ENCODE measurements at places on chromosomes 6 and 20.
A peak's percentile ranks its signal among the peaks of the same experiment; 100 is the strongest.

DNA sequence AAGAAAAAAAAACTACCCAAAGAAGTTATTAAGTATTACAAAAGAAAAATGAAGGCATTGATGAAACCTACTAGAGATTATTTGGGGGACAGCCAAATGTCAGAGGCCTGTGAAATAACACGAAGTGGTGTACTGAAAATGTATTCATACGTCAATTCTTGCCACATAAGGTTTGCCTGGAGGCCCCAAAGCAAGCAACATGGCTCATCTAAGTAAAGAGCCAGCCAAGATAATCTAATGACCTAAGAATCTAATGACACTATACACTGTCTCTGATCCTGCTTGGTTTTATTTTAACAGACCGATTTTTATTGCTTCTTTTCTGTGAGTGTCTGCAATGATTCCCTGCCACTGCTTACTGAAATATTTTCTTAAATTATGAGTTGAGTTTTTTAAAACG, 34.7 kb downstream of the FILIP1 start:
- no peak for DNase-seq

GRCh38 chr20:14497004-14497403, 159.6 kb upstream of the FLRT3 start:
- DNase-seq, result no peak

- no peak for DNase-seq
Observed at GRCh38 chr6:11418290-11418905, 119.2 kb upstream of the TMEM170B start.

DNA sequence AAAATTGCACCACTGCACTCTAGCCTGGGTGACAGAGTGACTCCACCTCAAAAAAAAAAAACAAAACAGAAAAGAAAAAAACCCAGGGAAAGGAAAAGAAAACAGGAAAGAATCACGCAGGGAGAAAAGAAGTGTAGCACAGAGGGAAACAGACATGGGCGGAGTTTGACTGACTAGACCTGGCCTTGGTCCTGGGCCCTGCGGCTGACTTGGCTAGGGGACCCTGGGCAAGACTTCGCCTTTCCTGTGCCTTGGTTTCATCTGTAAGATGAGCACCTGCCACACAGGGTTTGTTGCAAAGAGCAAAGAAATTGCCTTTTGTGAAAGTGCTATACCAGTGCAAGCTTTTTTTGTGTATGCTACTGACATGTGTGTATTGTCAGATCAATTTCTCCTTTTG, 71.3 kb upstream of the KCNG1 start:
- DNase-seq, result no peak

DNA sequence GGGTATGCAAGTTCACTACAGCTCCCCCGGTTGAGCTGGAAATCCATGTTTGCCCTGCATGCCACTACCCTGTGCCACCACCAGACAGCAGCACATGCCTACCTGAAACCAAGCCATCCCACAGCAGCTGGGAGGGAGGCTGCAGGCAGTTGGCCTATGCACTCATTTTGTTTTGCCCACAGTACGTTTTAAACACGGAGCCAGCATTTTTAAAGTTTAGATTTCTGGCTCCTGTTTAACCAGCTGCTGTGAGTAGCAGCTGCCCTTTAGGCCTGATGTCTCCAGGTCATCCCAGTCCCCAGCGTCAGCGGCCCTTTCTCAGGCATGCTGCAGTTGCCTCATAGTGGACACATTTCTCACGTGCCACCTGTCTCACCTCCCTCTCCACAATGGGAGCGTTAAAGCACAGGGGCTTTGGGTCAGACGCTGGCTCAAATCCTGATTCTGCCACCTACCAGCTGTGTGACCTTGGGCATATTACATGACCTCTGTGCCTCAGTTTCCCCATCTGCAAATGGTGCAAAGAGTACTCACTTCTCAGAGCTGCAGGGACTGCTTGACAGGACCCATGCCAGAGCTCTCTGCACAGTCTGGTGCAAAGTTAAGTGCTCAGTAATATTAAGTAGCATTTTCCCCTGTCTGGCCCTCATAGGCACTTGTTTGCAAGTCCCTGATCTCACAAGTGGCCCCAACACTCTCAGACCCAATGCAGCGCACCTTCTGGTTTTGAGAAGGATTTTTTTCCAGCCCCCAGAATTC, 8.2 kb upstream of the UBE2V1 start:
- DNase-seq, result peak; percentile 72

GRCh38 chr20:38275815-38276550, 15.4 kb upstream of the KIAA1755 start:
- no peak for DNase-seq

DNA sequence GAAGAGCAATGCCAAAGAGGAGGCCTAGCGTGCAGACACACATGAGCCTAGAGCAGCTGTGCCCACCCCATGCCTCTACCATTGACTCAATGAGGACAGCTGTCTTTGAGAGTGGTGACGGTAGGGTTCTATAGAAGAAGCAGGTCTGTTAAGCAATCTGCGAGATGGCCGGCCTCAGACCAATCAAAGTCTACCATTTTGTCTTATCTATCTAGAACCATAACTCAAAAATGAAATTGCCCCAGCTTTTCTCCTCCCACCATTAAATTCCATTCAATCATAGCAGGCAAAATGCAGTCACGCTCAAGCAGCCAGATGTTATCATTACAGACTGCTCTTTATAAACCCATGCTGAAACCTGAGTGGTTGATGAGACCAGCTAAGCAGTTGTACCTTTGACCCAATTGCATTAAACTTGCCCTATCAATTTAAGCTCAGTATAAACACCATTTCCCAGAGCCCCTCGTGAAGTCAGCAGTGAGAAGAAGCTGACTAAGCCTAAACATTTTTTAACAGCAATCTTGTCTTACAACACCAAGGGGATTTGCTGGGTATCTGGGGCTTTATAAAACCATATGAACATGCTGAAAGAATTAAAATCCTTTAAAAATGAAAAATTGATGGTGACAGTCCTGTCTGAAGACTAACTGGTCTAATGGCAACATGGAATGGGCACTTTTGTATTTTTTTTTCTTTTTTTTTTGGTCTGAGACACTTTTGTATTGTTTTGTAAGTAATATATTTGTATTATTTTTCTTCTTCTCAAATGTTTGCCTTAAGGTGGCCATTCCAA, 57.5 kb downstream of the FOXC1 start:
- DNase-seq, result no peak

DNA sequence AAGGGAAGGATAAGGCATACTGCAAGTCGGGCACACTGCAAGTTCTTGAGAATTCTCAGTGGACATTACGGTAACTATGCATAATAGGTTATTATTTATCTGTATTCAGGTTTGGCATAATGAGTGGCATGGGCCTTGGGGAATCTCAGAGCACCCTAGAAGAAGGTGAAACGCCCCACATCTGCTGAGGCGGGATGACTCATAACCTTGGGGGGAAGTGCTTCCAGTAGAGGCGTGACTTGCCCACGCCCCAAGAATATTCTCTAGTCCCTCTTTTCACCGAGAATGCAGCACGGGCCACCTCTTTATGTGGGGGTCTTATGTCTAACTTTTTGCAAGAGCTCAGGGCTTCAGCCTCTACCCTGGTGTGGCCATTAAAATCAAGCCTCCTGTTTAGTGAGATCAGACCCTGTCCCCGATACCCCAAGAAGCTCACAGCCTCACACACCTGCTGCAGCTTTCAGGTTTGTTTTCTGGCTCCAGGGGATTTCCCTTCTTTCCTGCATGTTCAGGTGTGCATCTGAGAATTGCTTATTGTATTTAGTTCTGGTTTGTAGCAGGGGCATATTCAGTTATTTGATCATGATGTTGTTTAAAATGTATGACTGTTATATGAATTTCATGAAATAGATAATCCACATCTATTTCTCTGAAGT, 19.1 kb downstream of the ZFP64 start:
- no peak for DNase-seq

- no peak for DNase-seq
Observed at GRCh38 chr6:135861189-135861588, 9.7 kb downstream of the PDE7B start.

DNA sequence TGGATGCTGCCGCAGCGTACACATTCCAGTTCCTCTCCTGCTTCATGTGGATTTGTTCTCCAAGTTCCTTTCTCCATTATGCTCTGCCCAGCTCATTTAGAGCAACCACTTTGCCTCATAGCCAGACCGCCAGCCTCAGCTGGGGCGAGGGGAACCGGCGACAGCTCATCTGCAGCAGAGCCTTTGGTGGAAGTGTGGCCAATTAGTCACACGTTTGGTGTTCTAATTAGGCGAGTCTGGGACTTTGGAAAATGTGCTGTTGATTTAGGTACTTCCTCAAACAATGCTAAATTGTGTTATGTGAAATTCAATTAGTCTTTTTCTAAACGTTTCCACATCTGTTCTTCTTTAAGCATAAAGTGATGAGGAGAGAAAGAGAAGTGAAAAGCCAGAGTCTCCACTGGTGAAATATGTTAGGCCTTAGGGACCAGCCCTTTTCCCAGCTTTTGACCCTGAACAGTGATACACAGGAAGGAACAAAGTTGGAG, 217.9 kb downstream of the TBX18 start:
- peak; percentile 40 for DNase-seq

GRCh38 chr6:26217714-26218075, 130.5 kb downstream of the HFE start:
- DNase-seq, result no peak

DNA sequence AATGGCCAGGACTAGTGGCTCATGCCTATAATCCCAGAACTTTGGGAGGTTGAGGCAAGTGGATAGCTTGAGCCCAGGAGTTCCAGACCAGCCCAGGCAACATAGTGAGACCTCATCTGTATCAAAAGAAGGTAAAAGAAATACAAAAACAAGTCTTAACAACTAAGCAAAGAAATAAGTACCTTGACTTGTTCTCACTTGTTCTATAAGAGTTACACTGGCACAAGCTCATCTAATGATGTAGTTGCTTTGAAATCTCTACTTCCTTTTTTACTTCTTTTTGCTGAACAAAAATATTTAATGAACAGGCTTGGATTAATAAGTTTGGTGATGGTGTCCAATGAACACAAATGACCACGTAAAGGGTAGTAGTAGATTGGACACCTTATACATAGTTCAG, 72.2 kb downstream of the SGK1 start:
- DNase-seq, result no peak

DNA sequence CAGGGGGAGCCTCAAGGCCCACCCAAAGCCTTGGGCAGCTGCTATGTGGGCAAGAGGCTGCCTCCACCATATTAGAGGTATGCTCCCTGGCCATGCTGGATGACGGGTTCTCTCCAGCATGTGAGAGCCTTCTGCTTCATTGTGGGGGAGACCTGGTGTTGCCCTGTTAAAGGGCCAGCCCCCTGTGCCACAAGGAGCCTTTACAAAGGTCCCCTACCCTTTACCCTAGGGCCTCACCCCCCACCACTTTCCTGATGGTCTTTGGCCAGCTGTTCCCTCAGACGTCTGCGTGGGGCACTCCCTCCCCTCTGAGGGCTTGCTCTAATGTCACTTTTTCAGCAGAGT, 5.2 kb downstream of the ADIG start:
- DNase-seq, result no peak

DNA sequence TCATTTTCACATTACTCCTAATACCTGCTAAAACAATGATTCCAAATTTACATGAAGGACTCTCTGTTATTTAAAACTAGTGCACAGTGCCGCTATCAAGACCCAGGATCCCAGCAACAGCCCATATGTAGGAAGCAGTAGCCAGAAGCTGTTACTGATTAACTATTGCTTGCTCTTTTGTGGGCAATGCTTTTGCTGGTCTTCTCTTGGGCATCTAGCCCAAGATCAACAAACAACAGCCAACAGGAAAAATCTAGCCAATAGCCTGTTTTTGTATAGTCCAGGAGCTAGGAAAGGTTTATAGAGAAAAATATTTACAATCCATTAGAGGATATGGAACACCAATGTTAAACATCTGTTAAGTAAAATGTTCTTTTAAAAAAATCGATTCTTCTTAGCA, 22.1 kb upstream of the TENT5A start:
- no peak for DNase-seq

- DNase-seq, result no peak
Observed at GRCh38 chr6:64520050-64520449, 884.4 kb downstream of the PHF3 start.

All from Right ventricle myocardium superior (tissue), 1 donor.